Activated effector memory CD4-positive, alpha-beta T cell treated with Interleukin-2 at 50 U/mL for 16 hours (primary cell): ENCODE measurements at places on chromosomes 11 and 22.

DNA sequence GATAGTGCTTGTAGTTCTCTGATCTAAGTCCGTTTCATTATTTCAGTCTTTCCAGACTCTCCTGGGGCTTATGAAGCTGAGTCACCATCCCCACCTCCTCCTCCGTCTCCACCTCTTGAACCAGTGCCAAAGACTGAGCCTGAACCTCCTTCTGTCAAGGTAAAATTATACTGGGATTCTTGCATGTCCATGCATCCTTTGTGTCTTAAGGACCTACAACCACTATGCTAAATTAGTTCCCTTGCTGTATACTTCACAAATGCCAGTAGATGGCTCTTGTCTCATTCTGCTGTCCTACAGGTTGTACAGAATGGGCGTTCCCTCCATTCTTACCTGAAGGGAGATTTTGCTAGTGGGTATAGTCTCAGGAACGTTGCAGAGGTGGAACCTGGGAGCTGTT is 42.2 kb downstream of the POLD3 start:
- no peak for DNase-seq

DNA sequence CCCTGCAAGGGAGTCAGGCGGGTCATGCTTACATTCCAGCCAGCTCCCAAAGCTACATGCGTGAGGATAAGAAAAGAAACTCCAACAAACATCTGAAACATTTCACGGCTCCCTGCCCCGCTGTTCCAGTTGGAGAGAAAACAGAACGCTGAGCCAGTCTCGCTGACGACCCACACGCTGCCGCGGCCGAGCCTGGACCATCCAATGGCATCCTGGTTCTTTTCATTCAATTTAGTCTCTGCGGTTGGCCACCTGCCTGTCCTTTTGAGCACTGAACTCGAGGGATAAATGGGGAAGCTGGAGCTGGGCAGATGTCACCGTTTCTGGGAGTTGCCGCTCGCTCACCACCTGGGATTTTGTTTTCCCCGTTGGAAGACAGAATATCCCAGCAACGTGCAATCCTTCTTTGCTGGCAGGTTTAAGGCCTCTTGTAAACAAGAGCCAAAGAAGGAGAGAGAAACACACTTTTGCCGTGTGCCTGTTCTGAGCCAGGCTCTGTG is 45.3 kb upstream of the SHISAL1 start:
- no peak for DNase-seq

DNA sequence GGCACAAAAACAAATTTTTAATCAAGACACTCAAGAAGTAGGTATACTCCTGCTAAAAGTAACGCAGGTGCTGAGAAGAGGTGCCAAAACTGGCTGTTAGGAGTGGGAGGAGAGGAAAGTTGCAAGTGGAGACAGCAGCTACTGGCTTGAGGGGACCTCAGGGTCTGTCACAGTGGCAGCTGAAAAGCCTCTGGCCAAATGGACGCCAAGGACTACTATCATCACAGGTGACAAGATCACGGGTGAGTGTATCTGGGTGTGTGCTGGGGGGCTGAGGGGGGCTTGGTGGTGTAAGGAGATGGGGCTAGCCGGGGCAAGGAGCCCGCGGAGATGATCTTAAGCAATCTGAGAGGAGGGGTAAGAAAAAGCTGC is 687 bp downstream of the ZNF202 start:
- DNase-seq: no peak

GRCh38 chr11:67538823-67539505 is 15.7 kb upstream of the CABP2 start:
- DNase-seq: no peak

DNA sequence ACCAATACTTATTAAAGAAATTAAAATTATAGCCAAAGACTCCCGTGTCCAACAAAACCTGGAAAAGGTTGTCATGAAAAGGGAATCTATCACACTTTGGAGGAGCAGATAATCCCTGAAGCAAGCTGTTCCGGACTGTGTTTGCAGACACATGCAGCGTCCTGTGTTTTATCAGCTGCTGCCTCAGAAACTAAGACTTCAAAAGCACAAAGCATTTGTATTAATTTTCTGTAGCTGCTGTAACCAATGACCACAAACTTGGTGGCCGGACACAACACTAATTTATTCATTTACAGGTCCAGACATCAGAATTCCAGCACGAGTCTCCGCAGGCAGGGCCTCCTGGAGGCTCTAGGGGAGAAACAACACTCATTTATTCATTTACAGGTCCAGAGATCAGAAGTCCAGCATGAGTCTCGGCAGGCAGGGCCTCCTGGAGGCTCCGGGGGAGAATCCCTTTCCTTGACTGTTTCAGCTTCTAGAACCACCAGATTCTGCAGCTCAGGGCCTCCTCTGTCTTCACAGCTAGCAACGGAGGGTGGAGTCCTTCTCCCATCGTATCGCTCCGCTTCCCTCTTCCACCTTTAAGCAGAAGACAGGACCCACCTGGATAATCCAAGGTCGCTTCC is 465.3 kb downstream of the BRD1 start:
- no peak for DNase-seq
